ENCODE measurements at places on chromosomes 5 and 9.

DNA sequence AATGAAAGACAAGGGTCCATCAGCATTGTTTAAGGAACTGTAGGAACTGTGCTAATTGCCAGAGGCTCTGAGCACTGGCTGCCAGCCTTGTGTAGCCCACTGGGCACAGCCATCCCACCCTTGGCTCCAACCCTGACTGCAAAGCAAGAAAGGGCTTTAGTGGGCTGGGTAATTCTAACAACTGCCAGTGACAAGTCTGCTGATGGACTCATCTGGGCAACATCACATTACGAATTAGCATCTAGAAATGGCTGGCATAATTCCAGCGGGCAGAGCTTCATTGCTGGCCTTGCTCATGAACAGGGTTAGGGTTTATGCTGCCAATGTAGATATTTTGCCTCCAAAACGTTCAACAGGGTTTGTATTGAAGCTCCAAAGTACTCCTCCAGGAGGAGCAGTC is 326.9 kb downstream of the ARHGEF28 start:
- DNase-seq: no peak

GRCh38 chr9:126692041-126692758 is 78.5 kb downstream of the LMX1B start:
- DNase-seq: no peak

- no peak for DNase-seq
Measured at GRCh38 chr9:33374634-33375237, 27.6 kb downstream of the AQP7 start.

DNA sequence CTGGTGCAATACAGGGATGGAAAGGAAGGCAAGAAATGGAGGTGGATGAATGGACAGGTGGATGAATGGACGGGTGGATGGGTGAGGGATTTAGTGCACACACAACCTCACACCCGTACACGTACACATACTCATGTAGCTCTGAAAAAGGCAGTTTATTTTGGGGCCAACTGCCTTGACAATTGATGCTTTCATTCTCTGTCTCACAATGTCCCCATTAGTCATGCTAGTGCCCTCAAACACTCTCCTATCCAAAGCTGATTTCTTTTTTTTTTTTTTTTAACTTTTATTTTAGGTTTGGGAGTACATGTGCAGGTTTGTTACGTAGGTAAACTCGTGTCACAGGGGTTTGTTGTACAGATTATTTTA is 495.0 kb downstream of the DMAC1 start:
- no peak for DNase-seq

GRCh38 chr9:127694890-127695720 is 11.7 kb upstream of the CFAP157 start:
- DNase-seq: no peak

DNA sequence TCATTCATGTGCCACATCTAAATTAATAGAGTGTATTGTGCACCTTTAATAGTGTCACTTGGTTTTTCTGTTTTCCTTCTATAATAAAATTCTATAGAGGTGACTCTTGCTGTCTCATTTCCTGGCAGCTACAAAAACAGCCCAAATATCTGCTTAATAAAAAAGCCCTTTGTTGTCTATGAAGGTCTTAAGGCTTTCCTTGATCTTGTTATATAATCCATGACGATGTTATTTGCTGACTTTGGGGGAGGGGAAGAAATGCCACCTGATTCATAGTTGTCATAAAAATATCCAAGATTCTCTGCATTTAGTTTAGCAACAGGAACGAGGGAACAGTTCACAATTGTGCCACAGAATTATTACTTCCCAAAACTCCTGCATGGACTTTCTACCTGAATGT is 31.3 kb downstream of the CPEB4 start:
- DNase-seq: no peak

GRCh38 chr5:61277190-61277589 is 54.9 kb upstream of the ZSWIM6 start:
- DNase-seq: no peak

DNA sequence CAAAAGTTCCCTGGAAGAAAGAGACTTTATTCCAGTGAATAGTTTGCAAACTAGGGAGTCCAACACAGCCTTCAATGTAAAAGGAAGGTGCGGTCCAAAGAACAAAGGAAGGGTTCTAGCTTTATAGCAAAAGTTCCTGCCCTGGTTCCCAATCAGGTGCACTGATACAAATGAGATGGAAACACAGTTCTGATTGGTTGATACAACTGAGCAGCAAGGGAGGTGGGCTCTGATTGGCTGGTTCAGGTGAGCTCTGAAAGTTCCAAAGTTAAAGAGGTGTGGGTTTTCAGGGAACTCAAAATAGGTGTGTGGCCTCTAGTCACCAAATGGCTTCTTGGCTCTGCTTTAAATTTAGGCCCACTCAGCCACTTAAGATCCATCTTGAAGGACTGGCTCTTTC is 43.1 kb downstream of the P4HA2 start:
- no peak for DNase-seq

DNA sequence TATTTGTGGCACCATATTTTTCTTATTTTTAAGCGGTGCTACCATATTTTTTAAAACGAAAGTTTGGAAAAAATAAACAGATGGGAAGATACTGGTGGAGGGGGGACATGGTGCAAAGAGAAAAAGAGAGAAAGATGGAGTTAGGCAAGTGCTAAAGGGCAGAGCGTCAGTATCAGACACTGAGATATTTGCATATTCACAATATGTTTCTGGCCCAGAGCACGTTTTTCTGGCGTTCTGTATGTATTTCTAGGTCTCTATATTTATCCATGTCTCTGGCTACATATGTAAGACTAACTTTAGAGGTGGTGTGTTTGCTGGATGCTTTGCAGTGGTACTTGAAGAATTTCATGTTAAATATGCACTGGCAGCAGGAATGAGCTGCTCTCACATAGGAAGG is 414.0 kb downstream of the TLE4 start:
- no peak for DNase-seq

DNA sequence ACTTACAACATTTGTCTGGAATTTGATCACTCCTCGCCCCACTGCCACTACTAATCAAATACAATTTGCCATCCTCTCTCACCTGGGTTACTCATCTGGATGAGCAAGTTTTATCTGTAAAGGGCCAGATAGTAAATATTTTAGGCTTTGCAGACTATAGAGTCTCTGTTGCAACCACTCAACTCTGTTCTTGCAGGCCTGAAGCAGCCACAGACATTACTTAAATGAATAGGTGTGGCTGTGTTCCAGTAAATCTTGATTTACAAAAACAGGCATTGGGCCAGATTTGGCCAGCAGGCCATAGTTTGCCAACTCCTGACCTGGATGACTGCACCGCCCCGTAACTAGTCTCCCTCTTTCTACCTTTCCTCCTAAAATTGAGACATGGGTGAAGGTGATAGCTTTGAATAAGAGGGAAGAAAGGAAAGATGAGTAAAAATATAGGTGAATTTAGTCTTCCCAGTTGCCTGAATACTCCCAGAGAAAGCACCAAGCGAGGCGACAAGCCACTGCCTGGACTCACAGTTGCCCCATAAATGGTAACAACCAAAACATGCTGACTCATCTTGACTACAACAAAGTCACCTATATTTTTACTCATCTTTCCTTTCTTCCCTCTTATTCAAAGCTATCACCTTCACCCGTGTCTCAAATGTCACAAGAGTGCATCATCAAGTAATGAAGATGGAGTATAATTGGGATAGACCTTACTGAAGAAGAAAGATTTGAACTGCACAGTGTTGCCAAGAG is 32.5 kb upstream of the SCAMP1 start:
- DNase-seq: no peak

- DNase-seq: no peak
Measured at GRCh38 chr9:73892335-73892734, 604.8 kb upstream of the RORB start.

GRCh38 chr9:134324359-134325095 is 1.7 kb upstream of the RXRA start:
- DNase-seq: no peak

DNA sequence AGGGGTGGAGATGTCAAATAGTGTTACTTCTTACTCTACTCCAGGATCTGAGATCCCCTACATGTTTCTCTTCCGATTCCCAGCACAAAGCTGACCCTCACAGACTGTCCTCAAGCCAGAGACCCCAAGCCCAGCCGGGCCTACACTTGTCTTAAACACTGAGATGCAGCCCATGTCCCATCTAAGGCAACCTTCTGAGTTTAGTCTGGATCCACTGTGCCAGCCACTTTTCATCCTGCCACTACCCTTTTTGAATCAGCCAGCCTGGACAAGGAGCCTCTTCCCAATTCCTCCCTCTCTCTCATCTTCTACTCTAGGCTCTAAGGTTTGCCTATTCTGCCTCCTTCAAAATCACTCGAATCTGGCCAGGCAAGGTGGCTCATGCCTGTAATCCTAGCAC is 6.2 kb upstream of the MYORG start:
- no peak for DNase-seq

DNA sequence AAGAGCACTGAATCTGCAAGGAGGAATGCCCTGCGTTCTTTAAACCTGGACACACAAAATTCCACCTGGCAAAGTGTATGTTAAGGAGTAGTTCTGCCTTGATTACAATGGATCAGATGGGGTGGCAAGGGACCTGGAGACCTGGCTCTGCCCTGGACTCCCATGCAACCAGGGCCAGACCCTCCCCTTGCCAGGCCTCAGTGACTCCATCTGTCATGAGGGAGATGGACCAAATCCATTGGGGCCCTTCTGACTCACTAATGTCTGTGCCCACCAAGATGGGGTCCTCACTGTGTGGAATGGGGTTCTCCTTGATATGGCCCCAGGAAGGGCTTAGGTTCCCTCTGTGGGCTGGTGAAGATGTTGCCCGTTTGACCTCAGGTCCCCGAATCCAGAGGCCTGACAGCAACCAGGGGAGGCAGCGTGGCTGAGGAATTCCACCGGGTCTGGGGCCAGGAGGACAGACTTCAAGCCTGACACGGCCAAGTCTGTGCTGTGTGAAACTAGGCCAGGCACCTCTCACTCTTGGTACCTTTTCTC is 100.3 kb downstream of the PAX5 start:
- DNase-seq: no peak

DNA sequence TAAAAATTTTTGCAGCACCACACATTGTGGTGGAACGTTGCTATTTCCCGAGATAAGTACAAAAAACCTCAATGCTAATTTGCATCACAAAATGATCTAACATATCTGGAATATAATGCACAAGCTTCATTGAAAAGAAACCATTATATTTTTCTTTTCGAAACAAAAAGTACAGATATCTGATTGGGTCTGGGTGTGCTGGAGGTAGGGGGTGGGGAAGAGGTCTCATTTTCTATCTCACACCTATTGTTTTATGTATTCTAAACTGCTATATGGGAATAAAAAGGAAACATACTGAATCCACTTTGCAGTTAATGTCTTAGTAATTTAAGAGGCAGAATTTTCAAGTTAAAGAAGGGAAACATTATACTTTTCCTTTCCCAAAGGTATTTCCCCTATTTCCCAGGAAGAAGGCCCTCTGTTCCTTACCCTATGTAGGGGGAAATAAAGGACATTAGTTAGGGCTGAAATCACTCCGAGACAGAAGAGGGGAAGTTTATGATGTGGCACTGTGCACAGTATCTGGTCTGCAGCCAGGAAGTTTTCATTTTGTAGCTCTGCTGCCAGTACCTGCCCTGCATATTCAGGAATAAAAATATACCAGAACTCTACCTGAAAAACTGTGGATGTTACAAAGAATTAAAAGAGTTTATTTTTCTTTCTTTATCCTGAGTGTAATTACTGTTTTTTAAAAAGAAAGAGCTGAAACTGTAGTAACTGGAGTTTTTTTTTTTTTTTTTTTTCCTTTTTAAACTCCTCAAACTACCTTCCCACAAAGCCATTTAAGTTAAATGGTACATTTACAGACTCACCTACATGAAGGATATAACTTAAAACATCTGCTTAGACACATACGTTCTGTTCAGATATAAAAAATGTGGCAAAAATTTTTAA is 7.4 kb downstream of the MEF2C start:
- DNase-seq: no peak

- no peak for DNase-seq
Measured at GRCh38 chr5:154243736-154244135, 53.2 kb downstream of the GALNT10 start.

DNA sequence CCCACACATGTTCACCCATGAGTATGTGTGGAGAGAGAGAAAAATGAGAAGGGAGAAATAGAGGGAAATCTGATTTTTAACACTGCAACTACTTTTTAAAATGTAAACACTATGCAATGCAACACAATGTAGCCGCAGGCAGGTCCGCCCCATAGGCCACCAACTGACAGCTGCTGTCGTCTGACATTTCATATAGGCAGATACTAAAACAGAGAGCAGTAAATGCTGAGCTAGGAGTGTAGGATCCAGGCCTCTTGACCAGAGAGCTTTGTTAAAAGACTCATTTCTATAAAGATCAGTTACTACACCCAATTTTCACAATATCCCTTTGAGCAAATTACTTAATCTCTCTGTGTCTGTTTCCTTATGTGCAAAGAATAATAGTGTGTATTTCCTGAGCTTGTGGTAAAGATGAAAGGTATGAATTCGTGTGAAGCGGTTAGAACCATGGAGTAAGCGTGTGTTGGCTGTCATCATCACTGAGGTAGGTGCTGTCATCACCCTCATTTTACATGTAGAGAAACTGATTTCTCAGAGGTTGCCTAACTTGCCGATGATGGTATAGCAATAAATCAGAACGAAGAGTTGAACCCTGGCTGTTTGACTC is 55.2 kb upstream of the PDE8B start:
- no peak for DNase-seq

- no peak for DNase-seq
Measured at GRCh38 chr9:77896938-77897667, 134.5 kb downstream of the GNAQ start.

- DNase-seq: peak; percentile 78
Measured at GRCh38 chr9:129071526-129072126, 9.3 kb upstream of the DOLPP1 start.

DNA sequence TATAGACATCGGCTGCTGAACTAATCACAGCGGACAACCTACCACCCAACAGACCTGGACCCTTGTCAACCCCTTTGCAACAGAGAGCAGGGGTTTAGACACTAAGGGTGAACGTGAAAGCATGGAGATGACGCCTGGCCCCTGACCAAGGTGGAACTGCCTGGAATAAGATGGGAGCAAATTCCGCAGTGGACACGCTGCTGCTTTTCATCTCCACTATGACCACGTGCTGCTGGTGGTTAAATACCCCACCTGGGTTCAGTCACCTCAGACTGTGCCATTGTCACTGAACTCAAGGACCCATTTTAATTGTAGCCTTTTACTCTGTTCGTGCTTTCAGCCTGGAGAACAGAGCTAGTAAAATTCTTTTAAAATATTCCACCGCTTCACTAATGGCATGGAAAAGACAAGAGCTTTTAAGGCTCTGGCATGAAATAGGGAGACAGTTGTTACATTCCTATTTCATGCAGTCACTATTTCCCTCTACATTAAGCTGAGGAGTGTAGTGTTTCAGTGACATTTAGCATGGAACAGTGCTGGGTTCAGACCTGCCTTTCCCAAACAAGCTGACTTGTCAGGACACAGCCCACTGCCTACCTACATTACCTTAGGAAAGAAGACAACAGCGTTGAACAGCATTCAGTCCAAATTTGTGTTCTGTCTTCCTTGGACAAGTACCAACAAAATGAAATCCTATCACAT is 96.8 kb downstream of the ANKRD18B start:
- no peak for DNase-seq

All from H1 (cell line).